ENCODE measurements at places on chromosomes 3 and 15. TPM values are rescaled to one million over a fixed set of nuclear protein-coding genes. Genes with fewer than 3 reads are reported as not detected.

DNA sequence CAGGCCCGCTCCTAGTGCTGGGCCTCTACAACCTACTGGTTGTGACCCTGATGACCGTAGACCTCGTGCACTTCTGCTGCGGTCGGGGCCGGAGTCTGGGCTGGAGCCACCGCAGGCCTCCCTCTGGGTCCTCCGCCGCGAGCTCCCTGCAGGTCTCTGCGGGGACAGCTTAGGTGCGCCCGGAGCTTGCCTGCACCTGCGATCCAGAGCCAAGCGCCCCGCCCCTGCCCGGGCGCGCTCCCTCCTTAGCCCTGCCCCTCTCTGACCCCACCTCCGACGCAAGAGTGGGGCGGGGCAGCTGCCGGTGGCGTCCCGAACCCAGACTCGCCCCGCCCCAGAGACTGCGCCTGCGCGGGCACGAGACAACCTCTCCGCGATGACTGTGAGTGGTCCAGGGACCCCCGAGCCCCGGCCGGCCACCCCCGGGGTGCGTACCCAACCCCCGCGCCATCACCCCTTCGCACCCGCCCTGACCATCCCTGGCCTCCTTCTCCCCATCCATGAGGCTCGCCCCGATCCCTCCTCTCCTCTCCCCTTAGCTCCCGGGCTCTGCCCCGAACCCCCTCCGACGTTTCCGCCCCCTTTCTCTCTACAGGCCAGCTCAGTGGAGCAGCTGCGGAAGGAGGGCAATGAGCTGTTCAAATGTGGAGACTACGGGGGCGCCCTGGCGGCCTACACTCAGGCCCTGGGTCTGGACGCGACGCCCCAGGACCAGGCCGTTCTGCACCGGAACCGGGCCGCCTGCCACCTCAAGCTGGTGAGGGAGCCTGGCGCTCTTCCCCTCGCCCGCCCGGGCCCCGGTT is at the start of gene UNC45A:
TSS of gene UNC45A (plus strand) at position 337 of the 803 bp plus-strand sequence. CDS start at position 377, 40 bp downstream.
- DNase-seq = no peak

DNA sequence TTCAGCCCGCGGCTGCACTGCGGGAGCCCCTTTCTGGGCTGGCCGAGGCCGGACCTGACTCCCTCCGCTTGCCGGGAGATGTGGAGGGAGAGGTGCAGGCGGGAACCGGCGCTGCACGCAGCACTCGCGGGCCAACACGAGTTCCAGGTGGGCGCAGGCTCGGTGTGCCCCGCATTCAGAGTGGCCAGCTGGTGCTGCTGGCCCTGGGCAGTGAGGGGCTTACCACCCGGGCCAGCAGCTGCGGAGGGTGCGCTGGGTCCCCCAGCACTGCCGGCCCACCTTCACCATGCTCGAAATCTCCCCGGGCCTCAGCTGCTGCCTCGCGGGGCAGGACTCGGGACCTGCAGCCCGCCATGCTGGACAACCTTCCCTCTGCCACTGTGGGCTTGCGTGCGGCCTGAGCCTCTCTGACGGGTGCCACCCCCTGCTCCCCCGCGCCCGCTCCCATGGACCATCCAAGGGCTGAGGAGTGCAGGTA is 733.5 kb upstream of the CCDC54 start:
- DNase-seq = no peak

DNA sequence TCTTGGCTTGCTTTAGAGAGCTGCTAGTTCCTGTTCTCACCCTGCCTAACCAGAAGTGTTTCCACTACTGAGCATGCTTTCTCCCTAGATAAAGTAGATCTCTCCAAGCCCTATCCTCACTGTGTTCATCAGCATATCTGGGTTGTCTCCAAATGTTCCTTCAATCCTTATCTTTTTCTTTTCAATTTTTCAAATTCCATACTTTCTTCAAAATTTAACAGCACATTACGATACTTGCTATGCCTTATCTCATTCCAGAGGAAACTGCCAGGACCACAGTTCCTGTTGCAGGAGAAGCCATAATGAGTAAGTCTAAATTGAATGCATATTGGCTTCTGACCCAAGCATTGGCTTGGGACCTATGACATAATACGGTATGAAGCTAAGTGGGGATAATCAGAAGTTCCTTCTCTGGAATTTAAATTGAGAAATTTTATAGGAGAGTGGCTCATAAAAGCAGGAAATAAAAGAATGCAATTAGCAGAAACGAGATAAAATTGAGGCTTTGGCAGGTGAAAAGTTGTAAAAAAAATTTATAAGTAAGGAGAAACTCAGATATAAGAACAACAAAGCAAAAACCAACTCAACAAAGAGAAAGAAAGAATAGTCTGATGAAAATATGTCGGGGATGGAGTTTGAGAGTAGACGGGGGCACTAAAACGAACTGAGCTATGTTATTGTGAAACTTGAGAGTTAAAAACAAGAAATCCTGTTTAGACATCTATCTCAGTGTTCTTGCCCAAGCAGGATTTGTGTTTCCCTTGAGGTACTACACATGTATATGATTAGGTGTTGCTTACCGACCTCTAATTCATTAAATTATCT is 631.7 kb upstream of the CCDC54 start:
- peak; percentile 94 for DNase-seq

DNA sequence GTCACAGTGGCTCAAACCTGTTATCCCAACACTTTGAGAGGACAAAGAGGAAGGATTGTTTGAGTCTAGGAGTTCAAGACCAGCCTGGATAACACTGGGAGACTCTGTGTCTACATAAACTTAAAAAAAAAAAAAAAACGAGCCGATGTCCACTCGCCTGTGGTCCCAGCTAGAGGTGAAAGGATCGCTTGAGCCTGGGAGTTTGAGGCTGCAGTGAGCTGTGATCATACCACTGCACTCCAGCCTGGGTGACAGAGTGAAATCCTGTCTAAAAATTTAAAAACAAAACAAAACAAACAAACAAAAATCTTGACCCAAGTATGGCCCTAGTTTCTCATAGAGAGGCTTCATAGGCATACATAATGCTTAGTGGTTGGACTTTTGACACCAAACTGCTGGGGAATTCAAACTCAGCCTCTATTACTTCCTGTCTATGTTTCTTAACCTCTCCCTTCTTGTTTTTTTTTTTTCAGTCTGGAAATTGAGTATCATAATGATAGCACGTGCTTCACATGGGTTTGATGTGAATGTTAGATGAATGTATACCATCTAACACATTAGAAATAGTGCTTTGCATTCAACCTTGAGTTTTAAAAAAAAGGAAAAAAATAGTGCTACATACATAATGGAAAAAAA is 46.4 kb upstream of the CAPN7 start:
- no peak for DNase-seq

KY gene
- total RNA-seq = not detected

DNA sequence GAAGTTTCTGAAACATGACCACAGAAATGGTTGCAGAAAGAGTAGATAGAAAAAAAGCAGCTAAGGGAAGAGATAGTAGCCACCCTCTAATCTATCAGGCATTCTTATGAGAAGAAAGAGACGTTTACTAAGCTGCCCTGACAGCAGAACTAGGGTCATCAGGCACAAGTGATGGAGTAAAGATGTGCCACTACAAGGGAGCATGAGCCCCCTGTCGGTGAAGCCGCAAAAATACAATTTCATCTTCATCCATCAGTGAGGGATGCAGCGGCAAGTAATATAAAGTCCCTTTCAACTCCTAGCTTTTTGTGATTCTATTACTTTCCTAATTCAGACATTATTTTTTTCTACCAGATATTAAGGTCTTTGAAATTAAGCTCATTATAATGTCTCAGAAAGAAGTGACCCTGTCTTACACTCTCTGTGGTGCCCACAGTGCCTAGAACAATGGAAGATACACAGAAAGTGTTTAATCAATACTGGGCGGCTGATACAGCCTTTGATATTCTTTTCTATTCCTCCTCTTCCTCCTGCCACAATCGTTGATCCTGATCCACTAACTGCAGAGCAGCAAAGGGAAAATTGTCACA is 651.6 kb downstream of the NTRK3 start:
- DNase-seq = no peak

TMCO5A gene
- not detected for total RNA-seq

GRCh38 chr3:11463591-11463990 is 180.1 kb downstream of the VGLL4 start:
- no peak for DNase-seq

DNA sequence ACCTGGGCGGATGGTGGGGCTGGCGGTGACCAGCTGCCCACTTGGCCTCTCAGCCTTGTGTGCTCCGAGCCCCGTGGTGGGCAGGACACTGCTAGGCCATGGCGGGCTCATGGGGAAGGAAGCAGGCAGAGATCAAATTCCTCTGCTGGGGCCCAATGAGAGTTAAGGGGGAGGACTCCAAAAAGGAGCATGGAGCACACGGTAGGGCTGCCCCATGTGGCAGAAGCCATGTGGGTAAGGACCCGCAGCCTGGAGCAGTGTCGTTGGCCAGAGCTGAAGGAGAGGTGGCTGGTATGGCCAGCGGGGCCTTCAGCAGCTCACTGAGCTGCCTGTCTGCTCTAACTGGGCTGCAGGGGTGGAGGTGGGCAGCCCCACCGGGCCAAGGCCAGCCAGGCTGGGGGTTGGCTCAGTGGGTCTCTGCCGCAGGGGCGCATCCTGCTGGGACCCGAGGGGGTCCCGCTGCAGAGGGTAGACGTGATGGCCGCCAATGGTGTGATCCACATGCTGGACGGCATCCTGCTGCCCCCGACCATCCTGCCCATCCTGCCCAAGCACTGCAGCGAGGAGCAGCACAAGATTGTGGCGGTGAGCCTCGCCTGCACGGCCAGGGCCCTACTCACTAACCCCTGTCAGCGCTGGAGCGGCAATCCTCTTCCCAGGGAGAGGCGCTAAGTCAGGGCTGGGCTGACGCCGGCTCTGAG is 11.3 kb downstream of the STAB1 start:
- DNase-seq = no peak

TM4SF1 gene
- 1,063 TPM for total RNA-seq

P2RY1 gene
- total RNA-seq = 3.5 TPM

DNA sequence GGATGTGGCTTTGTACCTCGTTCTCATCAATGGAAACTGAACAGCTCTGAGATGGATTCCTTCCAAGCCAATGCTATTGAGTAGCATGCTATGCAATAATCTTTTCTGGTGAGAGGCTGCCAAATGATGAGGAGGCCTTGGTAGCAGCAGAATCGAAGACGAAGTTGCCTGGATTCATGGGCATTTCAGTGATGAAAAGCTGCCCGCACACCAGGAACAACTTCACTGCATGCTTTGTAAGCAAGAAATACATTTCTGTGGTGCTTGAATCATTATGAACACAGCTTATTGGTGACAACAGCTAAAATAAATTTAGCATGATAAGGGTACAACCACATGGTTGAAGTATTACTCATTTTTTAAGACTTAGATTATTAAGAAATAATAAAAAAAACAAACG is 246.8 kb upstream of the ROBO1 start:
- no peak for DNase-seq

- no peak for DNase-seq
Measured at GRCh38 chr3:132380920-132381319, 36.4 kb upstream of the DNAJC13 start.

DNA sequence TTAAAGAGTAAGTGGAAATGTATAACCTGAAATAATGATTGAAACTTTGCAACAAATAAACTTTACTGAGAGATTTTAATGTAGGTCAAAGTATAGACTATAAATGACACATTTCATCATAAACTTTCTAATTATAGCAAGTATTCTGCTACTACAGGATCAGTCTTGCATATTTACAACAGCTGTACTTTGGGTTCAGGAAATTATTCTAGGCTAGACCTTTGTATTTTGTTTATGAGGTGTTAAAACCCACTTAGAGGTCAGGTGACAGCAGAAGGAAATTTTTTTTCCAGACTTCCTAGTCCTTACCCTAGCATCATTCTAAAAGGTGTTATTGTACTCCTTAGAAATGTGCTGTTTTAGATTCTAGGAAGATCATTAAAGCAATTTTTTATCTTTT is 2.3 kb downstream of the RNF7 start:
- no peak for DNase-seq

DNA sequence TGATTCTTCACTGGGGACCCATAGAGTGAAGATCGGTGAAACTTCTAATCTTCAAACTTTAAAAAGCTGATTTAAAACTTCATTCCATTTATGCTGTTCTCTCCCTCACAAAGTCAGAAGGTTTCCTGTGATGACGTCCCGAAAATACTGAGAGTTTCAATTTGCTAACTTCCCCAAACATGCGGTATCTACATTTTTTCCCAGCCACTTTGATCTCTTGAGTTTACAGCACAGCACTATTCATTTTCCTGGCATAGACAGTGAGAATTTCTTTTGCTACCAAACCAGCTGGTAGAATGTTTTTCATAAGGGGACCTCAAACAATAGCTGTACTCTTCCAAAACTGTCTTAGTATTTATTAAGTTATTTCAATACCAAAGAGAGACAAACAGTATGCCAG is 156.8 kb downstream of the LSAMP start:
- no peak for DNase-seq

DNA sequence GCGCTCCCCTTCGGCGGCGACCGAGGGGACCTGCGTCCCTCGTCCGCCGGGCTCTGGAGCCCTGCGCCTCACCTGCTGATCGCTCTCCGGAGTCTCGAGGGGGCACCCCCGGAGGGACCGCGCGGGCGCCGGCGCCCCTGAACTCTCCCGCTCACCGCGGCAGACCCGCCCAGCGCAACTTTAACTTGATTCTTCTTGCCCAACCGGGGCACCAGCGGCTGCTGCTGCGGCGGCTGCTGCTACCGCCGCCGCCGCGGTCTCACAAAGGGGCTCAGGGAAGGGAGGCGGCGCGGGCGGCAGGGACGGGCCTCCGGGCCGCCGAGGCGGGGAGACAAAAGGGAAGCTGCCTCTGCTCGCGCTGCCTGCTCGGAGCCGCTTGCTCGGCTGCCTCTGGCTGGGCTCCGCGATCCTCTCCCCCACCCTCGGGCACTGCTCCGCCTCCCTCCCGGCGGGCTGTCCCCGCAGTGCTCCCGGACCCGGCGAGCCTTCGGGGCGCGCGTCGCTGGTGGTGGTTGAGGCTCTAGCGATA is at the start of gene PPM1L:
TSS of gene PPM1L (plus strand) at position 456 of the 529 bp plus-strand sequence.
- no peak for DNase-seq

CELSR3 gene
- 0.20 TPM for total RNA-seq

- DNase-seq = no peak
Measured at GRCh38 chr3:185328324-185329004, 34.5 kb upstream of the MAP3K13 start.

GRCh38 chr3:58203541-58203940 is 7.2 kb downstream of the DNASE1L3 start:
- DNase-seq = no peak

GRCh38 chr15:91040856-91041255 is 18.5 kb upstream of the VPS33B start:
- DNase-seq = no peak

All from pulmonary artery endothelial cell (primary cell).